ENCODE measurements at places on chromosomes 5 and 9.

GRCh38 chr9:125142560-125143376, 560 bp downstream of the SCAI start:
- peak; percentile 33 for DNase-seq

DNA sequence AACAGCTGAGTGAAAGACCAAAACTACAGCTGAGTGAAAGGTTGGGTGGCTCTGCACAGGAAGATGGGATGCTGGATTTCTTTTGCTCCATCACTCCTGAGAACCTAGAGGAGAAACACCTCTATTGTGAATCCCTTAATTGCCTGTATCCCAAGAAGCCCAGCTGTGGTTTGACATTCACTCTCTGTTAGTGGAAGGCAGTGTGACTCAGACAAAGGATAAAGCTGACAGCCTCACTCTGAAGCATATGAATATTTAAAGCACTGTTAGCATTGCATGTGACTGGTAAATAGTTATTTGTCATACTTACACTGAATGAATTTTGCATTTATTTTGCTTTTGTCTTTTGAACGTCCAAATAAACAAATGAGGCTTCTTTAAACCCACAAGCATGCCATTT, 367.1 kb upstream of the RIOK2 start:
- no peak for DNase-seq

DNA sequence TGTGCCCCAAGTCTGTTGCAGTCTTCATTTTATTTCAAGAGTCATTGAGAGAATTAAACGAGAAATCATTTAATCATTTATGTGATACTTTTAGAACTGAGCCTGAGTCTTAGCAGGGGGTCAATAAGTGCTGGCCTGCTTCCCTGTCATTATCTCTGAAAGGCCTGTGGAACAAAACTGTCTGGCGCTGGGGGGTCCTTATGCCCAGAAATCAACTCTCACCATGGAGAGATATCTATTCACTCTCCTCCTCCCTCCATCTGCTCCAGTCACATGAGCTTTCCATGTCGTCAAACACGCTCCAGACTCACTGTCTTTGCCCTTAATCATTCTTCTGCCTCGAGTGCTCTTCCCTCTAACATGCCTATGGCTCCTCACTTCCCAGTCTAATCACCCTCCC, 136.8 kb downstream of the ESM1 start:
- peak; percentile 19 for DNase-seq

DNA sequence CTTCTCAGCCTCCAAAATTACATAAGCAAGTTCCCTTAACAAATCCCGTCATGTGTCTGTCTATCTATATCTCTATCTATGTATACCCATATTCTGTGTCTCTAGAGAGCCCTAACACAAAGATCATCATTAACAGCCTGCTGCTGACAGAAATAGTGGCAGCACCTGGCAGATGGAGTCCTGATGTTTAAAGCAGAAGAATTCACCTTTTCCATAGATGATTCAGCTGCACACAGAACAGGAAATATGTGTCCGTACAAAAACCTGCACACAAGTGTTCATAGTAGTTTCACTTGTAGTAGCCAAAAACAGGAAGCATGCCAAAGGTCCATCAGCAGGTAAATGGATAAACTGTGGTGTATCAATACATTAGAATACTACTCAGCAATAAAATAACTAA, 45.0 kb upstream of the ACO1 start:
- DNase-seq, result no peak

GRCh38 chr9:137108608-137109249, 5.8 kb downstream of the DPP7 start:
- no peak for DNase-seq

GRCh38 chr5:132629230-132629944, 28.6 kb upstream of the IL13 start:
- no peak for DNase-seq

DNA sequence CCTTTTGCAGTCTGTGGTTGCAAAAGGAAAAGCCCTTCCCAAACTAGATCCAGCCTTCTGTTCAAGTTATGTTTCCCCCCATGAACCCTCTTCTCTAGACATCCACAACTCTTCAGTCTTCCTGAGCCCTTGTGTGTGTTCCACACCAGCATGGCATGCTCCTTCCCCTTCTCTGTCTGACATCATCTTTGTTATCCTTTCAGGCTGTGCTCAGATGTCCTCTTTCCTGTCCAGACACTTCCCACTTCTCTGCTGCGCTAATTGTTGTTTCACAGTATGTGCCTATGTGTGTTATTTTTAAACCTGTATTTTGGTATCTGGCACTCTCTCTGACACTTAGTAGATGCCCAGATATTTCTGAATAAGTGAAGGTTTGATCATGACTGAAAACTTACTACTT, 38.2 kb downstream of the FOCAD start:
- DNase-seq, result no peak
